ENCODE measurements at places on chromosomes 6 and 20. TPM values are rescaled to one million over a fixed set of nuclear protein-coding genes. Genes with fewer than 3 reads are reported as not detected.

ZSWIM3 gene
- 0.29 TPM for polyA plus RNA-seq

GRCh38 chr20:37523012-37523391 lies 2.0 kb downstream of the NNAT start:
- DNase-seq, result no peak

DNA sequence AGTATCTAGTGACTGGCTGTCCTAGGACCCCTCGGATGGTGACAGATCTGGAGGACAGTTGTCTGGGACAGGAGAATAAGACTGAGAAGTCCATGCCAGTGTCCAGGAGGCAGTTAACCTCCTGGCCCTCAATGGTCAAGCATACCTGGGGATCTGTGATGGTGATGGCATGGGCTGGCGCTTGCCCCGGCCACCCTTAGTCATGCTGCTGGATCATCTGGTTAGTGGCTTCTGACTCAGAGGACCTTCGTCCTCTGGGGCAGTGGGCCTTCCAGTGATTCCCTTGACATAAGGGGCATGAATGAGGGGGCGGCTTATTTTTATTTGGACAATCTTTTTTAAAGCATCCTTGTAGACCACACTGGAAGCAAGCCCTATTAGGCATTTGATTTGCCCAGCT lies 24.0 kb upstream of the SF3B5 start:
- no peak for DNase-seq

DNA sequence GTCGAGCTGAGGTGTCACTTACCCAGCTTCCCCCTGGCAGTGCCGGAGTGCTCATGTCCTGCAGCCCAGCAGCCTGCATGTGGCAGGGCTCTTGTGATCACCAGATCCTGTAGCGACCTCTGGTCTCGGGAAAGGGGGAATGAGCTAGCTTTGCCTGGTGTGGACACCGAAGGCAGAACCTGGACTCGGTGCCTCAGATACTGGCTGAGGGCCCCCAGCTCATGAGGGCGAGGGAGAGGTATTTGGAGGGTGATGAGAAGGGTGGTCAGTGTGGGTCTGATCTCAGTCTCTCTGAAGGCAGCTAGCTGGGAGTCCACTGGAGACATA lies 26.3 kb downstream of the SUN5 start:
- no peak for DNase-seq

CAPN11 gene
- not detected for polyA plus RNA-seq

- no peak for DNase-seq
Observed at GRCh38 chr6:64243618-64244017, 608.0 kb downstream of the PHF3 start.
